ENCODE measurements at places on chromosomes 6 and 20. TPM values are rescaled to one million over a fixed set of nuclear protein-coding genes. Genes with fewer than 3 reads are reported as not detected.

Gene POU3F2
- not detected for total RNA-seq

Gene PACSIN1
- total RNA-seq = not detected

Gene ZNF217
- 12.8 TPM for total RNA-seq

Gene FOXS1
- total RNA-seq = 0.39 TPM

Gene MMS22L
- 6.2 TPM for total RNA-seq

Gene MAN1A1
- total RNA-seq = 43.6 TPM

Gene TIAM2
- 15.9 TPM for total RNA-seq

Gene TOP1
- total RNA-seq = 13.1 TPM

Gene PMEPA1
- 0.51 TPM for total RNA-seq

Gene SMIM28
- total RNA-seq = not detected

Gene PROKR2
- total RNA-seq = not detected

Gene RIPPLY2
- 0.51 TPM for total RNA-seq

GRCh38 chr20:2385496-2385895 is 4.8 kb downstream of the TGM6 start:
- no peak for DNase-seq

GRCh38 chr20:58209652-58210397 is 18.6 kb downstream of the ANKRD60 start:
- DNase-seq = peak; percentile 69

DNA sequence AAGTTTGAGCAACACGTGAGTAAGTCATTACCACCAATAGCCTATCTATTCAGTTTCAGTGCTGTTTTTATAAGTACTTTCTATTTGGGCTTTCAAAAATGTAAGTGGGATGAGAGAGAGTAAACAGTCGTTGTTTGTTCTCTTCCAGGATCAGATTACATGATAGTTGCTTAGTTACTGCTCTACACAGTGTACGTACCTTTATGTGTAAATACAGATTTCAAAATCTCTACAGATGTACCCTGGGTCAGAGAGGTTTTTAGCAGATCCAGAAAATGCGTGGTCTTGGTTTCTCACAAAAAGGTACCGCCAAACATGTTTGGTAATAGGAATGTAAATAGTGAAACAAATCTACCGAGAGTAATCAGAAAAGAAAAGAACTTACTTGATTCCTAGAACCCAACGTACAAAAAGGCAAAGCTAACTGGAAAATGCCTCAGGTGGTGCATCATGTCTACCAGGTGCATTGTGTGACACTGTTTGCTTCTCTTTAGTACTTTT is 421.1 kb downstream of the BCKDHB start:
- DNase-seq = no peak

DNA sequence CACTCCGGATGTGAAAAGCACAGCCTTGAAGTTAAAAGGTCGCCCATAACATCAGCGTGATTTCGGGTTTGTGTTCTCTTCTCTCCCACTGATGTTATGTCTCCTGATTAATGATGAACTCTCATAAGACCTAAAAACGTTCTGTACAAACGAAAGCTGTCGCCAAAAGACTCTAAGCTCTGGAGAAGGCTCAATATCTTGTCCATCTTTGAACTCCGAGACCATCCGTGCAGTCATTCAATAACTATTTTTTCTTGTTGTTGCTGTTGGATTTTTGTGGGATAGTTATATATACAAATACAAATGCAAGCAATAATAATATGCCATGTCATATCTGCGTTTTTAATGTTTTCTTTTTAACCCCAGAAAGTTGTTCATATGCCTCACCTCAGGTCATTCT is 291.8 kb upstream of the MARCKS start:
- no peak for DNase-seq

- DNase-seq = no peak
Observed at GRCh38 chr6:38804358-38804757, 89.2 kb downstream of the DNAH8 start.

GRCh38 chr20:50398471-50398820 is 111.7 kb upstream of the PTPN1 start:
- no peak for DNase-seq

- DNase-seq = no peak
Observed at GRCh38 chr6:103027271-103027931, 1633.9 kb downstream of the GRIK2 start.

- no peak for DNase-seq
Observed at GRCh38 chr20:43189554-43190331, at the start of gene PTPRT. PTPRT (minus strand) TSS chr20:43189906; CDS start chr20:43189733, 173 bp downstream.

DNA sequence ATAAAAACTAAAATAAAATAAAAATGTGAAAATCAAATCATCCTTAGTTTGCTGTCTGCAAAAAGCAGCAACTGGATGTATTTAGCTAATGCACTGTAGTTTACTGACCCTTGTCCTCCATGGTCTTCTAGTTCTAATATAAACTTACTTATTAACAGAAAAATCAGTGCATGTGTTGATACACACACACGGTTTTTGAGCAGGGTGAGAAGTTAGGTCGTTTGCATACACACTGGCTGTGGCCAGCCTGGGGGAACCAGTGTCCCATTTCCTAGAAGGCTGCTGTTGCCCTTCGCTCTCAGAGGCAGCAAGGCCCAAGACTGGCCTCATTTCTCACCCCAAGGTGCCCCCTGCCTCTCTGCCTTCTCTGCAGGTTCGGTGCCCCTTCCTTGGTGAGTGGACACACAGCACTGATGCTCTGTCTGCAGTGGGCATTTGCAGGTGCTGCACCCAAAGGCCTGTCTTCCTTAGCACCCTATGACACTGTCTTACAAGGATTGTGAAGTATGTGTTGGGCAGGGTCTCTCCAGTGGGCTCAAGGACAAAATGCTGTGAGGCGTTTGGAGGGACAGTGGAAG is 168.5 kb downstream of the SCP2D1 start:
- DNase-seq = no peak

- no peak for DNase-seq
Observed at GRCh38 chr6:137652961-137653705, 158.9 kb upstream of the OLIG3 start.

DNA sequence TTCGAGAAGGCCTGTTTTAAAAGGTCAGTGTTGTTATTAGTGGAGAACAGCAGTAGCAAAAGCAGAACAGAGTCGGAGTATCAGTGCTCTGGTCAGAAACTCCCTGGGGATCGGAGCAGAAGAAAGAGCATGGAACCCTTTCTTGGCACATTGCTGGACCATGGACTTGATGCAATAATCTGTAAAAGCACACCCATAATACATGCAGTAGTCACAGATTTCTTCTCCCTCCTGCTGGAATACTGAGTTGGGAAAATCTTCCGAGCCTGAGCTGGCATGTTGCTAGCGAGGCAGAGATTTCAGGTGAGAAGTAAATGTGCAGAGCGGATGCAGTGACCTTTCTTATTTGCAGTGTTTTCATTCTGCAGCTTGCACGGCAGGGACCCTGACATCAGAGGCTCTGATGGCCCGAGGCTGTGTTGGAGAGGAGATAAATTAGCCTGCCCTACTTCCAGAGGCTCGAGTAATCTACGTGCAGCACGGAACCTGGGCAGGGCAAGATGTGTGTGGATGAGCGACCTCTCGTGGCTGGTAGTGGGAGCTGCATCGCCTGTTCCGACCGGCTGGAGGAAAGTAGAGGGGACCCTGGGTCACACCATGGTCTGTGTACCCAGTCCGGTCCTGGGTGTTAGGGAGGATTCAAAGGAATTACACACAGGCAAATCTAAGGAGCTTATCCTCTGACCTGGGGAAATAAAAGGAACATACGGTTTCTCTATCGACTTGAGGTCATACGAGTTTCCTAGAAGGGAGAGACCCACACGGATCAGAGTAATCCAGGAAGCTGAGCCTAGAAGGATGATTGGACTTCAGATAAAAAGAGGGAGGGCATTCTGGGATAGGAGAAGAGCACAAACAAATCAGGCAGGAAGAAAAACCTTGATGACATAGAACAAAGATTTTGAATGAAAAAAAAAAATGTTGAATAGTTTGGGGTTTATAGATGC is 137.0 kb upstream of the STMND1 start:
- peak; percentile 16 for DNase-seq

- peak; percentile 49 for DNase-seq
Observed at GRCh38 chr6:157982102-157982562, 469 bp downstream of the SYNJ2 start.

DNA sequence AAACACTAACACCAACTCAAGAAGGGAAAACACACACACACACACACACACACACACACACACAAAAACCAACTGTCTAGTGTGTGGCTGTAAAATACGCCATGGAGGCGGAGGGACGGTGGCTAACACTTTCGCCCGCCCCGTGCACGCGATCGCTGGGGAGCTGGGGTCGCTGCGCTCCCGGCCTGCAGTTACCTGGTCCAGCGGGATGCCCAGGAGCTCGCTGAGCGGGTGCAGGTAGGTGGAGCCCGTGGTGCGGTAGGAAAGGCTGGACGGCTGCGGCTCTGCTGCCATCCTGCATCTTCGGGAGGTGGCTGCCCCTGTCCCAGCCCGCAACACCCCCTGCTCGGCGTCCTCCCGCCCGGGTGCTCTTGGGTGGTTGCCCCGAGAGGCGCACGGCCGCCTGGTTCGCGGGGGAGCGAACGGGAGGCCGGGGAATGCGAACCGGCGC is 303 bp downstream of the MBOAT1 start:
- DNase-seq = peak; percentile 51
